ENCODE measurements at places on chromosomes 12 and 14.

DNA sequence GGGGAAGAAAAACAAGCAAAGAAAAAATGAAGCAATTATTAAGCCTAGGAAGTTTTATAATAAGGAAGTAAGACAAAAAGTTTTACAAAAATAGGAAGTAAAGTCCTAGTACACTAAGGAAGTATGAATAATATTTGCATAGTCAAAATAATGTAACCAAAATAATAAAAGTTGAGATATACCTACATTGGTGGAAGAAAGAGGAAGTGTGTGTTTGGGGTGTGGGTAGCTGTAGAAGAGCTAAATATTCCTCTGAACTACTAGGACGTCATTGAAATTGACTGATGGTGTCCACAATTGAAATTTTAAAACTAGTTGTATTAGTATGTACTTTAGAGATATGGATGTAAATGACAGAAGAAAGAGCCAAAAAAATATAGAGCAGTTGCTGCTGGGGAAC, 228.4 kb upstream of the OTX2 start:
- DNase-seq = no peak

GRCh38 chr14:60839057-60839456, 104.5 kb downstream of the MNAT1 start:
- DNase-seq = no peak

DNA sequence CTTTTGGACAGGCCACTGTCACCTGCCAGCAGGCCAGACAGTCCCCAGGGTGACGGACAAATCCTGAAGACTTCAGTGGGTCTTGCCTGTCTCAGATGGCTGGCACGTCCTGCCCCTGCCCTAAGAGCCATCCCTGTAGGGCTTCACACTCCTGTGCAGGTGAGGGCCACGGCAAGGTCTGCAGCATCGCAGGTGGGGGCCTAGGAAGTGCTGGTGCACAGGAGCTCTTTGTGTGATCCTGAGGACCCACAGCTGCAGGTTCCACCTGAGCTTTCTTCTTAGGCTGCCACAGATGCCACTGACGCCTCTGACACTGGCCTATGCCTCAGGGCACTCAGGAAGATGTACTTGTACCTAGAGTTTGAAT, 108.5 kb upstream of the FKBP4 start:
- no peak for DNase-seq

- no peak for DNase-seq
Observed at GRCh38 chr12:71653137-71653536, 10.5 kb downstream of the ZFC3H1 start.

DNA sequence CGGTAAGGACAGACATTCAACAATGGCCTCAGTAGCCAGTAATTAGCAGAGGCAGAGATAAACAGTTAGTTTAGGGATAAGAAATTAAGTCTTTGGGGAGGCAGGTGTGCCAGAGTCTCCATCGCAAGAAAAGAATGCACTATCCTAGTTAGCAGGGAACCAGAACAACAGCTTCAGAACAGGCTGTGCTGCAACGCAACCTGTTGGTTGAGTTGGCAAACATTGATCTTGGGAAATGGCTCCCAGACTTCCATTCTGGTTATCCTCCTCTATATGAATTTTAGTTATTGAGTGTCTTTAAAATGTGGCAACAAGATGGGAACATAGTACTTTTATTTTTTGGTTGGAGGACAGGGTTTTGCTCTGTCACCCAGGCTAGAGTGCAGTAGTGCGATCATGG, 12.3 kb upstream of the LEMD3 start:
- DNase-seq = no peak

DNA sequence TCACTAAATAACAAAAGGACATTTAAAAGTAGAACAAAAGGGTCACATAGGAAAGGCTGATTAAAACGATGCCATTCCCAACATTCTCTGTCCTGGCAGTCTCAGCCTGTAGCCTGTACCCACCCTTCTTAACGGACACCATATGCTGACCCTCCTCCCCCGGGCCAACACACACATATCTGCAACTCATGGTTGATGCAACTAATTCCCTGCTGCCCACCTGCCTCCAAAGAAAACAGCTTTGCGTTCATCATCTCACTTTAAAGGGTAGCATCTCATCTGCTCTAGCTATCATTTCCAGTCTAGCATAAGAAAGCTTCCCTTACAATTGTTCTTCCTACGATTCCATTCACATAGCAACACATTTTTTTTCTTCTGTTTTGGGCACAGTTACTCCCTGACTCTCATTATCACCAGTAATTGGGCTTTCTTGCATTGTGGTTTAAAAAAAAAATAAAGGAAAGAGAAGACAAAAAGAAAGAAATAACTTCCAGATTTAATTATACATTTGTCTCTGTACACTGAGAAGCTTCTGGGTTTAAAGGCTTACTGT, 92.9 kb downstream of the KCNC2 start:
- no peak for DNase-seq

DNA sequence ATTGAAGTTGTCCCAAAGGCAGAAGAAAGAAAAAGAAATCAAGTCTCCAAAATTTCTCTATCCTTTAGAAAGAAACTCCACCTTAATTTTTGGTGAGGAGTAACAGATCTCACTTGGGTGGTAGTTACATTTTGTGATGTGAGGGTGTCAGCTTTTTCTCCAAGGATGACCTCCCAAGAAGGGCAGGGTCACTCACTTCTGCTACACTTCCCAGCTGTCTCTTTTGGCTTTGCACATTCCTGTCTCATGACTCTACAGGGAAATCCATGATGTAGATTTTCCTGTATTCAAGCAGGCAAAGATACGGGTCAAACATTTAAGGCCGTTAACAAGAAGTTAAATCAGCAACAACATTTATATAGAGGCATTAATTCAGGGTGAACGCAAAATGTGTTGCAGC, 1016.4 kb downstream of the NRXN3 start:
- peak; percentile 7 for DNase-seq

DNA sequence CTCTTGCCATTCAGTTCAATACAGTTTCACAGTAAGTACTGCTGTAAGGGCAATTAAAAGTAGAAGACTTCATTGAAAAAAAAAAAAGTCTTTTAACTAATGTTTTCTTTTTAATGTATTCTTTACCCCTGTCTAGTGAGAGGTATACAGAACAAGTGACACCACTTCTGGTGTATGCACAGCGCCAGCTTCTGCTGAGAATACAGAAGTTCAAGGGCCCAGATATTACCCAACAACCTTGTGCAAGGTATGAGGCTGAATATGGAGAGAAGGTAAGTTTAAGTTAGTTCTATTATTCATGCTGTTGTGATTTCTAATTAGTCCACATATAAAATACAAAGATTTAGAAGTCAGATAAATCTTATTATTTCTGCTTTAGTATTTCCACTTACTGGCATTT, 168.7 kb downstream of the CFAP54 start:
- no peak for DNase-seq

Measured in astrocyte of the spinal cord (primary cell).